ENCODE measurements at places on chromosomes 11 and 22.

- no peak for DNase-seq
Measured at GRCh38 chr11:13921545-13921944, 41.0 kb upstream of the SPON1 start.

- no peak for DNase-seq
Measured at GRCh38 chr11:111870522-111870885, 877 bp downstream of the ALG9 start.

- no peak for DNase-seq
Measured at GRCh38 chr22:49671331-49672013, 156.2 kb downstream of the BRD1 start.

GRCh38 chr11:102831489-102832440, 11.6 kb downstream of the MMP3 start:
- no peak for DNase-seq

- DNase-seq: no peak
Measured at GRCh38 chr11:122193457-122193856, 77.4 kb upstream of the BLID start.

GRCh38 chr11:27282806-27283205, 80.2 kb downstream of the CCDC34 start:
- DNase-seq: no peak

- DNase-seq: no peak
Measured at GRCh38 chr11:66743271-66743968, 14.4 kb upstream of the SPTBN2 start.

DNA sequence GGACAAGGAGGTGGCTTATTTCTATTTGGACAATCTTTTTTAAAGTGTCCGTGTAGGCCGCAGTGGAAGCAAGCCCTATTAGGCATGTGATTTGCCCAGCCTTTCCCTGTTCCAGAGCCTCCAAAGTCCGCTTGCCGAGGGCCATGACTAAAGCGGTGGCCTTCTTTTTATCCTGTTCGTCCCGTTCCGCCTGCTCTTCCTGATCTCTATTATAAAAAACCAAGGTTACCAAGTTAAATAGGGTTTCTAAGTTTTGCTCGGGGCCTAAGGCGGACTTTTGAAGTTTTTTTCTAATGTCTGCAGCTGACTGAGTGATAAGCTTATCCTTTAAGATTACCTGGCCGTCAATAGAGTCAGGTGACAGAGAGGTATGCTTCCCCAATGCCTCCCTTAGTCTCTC, 21.6 kb upstream of the MUC15 start:
- DNase-seq: no peak

GRCh38 chr11:18720091-18720807, 5.7 kb downstream of the IGSF22 start:
- DNase-seq: no peak

GRCh38 chr22:45671783-45672563, at the start of gene ATXN10:
TSS of gene ATXN10 (plus strand) at chr22:45671834. CDS start at chr22:45672064, 230 bp downstream.
- DNase-seq: peak; percentile 68

- DNase-seq: no peak
Measured at GRCh38 chr11:64355078-64355940, 3.7 kb upstream of the RPS6KA4 start.

DNA sequence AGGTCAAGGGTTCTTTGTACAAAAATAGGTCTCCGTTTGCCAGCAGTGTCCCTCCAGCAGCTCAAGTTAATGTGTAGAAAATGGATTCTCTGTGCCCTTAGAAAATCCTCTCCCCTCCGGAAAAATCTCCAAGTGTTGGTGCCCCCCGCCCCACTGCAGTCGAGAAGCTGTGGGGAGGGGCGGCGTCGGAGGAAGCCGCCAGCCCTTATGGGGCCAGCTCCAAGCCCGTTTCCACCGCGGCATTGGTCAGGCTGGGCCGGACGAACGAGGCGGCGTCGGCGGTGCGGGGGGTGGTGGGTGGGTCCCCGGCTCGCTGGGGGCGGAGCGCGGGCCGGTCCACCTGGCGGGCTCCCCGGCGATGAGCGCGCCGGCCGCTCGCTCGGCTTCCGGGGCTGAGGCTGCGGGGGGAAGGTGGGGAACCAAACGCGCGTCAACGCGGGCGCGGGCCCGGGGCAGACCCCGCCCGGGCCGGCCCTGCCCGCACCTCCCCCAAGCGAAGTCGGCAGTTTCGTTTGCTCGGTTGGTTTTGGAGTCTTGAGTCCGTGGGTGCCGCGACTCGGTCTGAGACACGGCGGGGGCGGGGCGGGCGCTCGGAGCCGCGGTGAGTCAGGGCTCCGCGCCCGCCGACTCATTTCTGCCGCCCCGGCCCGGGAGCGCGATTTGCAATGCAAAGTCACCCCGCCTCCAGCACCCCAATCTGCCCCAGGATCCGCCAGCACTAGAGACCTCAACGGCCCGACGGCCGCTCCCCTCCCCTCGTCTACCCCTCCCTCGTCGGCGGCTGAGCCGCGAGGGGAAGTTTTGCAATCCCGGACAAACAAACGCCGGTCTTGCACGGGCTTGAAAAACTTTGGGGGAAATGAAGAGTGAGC, 1.4 kb downstream of the ASCL2 start:
- DNase-seq: peak; percentile 21

DNA sequence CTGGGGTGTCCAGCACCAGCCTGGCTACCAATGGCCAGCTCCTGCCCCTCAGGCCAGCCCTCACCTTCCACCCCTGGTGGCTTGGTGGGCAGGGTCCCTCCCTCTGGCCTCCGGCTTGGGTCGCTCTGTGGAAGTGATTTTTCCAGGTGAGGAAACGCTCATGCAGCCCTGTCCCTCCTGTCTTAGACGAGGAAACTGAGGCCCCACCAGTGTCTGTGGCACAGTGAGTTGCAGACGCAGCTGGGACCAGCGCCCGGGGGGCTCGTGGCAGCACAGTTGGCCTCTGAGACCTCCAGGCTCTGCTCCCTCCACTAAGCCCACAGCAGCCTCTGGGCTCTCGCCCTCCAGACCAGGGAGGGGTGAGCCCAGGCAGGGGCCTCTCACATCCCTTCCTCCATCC, 6.2 kb downstream of the B3GAT1 start:
- DNase-seq: no peak

- DNase-seq: no peak
Measured at GRCh38 chr22:49119551-49119952, 708.1 kb downstream of the BRD1 start.

GRCh38 chr11:2498750-2499149, 53.9 kb downstream of the KCNQ1 start:
- no peak for DNase-seq

GRCh38 chr11:19225581-19225980, 15.2 kb downstream of the E2F8 start:
- DNase-seq: no peak

DNA sequence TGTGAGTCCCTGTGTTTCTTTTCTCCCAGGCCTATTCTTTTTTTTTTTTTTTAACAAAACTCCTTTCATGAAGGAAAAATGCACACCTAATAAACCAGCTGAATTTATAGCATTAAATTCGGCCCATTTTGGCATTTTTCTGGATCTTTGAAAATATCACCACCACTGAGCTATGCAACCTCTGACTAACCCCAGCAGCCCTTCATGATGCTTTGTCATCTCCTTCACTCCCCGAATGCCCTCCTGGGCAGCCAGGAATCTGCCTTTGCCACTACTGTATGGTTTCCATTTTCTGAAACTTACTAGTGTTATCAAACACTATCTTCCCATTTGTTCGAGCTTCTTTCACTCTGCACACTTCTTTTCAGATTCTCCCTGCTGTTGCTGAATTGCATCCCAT, 97.9 kb downstream of the ZNF280B start:
- no peak for DNase-seq

DNA sequence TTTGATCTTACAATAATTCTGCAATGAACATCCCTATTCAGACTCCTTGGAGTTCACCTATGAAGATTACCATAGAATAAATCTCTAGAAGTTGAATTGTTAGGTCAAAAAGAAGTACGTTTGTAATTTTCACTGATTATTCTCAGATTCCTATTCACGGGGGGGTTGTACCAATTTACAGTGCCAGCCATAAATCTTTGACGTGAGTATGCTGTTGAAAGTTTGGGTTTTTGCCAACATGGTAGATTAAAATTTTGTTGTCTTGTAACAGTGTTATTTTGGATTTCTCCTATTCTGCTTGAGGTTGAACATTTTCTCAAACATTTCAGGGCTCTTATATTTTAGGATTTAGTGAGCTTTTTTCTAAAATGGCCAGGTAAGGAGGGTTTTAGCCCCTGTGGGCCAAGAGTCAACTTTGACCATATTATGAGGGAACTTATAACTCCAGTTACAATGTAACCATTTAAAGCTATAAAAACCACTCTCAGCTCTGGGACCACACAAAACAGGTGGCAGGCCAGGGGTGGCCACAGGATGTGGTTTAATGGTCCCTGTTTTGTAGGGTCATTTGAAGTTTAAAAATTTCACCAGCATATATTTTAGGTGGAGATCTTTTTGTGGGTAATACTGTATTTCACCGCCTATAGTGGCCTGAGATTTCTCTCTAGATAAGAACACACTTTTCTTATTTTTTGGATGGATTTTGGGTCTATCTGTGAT, 25.8 kb downstream of the GGTLC2 start:
- no peak for DNase-seq

- DNase-seq: no peak
Measured at GRCh38 chr11:31628111-31628510, 118.5 kb downstream of the ELP4 start.

DNA sequence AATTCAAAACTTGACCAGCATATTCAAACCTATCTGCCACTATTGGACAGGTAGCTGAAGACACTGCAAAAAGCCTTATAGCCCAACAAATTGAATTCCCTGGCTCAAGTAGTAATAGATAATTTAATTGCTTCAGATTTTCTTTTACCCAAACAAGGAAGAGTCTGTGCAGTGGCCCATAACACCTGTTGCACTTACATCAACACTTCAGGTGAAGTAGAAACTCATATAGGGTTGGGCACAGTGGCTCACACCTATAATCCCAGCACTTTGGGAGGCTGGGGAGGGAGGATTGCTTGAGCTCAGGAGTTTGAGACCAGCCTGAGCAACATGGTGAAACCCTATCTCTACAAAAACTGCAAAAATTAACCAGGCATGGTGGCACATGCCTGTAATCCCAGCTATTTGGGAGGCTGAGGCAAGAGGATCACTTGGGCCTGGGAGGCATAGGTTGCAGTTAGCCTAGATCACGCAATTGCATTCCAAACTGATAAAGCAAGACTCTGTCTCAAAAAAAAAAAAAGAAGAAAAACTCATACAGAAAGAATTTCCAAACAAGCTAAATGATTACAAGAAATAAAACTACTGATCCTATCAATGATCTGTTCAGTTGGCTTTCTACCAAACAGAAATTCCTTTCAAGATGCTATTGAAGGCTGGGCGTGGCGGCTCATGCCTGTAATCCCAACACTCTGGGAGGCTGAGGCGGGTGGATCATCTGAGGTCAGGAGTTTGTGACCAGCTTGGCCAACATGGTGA, 9.5 kb downstream of the FOLR3 start:
- no peak for DNase-seq
